ENCODE measurements at places on chromosomes 6 and 20.

GRCh38 chr20:51767867-51768758, at the start of gene ATP9A:
Gene ATP9A (minus strand): TSS chr20:51768390. CDS start chr20:51768369, 21 bp downstream.
- no peak for DNase-seq

DNA sequence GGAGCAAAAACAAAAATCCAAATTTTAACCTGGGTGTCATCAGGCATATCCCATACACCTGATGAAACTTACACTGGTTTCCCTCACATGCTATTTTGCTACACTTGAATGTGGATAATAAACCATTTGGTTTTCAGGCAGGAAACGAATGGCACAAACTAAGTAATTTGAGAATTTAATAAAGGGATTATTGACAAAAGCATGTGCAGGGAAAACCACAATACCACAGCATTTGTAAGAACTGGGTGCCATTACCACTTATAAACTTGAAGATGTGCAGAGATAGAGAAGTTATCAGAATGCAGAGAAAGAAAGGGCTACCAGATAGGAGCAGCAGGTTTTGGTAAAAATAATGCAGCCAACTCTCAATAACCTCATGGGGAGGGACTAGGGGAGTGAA, 151.2 kb downstream of the RFX6 start:
- DNase-seq, result no peak

DNA sequence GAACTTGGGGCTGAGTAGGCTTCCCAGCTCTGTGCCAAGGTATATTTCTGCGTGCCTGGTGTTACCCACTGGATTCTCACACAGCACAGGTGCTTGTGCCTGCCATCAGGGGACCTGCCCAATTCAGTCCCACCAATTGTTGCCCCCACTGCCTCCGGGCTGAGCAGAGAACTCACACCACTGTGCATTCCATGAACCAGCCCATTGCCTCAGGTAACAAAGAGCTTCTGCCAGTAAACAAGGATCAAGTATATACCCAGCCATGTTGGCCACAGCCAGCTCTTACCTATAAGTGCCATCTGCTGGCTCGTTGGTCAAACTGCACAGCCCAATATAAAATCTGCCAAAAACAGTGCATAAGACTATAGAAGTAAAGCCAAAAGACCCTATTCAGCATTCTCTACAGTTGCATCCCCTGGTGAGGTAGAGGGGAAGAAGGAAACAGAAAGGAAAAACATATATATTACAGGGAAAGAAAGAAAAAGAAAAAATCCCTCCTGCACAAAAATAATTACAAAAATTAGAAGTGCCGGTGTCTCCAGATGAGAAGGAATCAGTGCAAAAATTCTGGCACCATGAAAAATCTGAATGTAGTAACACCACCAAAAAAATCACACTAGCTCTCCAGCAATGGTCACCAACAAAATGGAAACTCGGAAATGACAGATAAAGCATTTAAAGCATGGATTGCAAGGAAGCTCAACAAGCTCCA, 241.4 kb downstream of the IBTK start:
- no peak for DNase-seq

DNA sequence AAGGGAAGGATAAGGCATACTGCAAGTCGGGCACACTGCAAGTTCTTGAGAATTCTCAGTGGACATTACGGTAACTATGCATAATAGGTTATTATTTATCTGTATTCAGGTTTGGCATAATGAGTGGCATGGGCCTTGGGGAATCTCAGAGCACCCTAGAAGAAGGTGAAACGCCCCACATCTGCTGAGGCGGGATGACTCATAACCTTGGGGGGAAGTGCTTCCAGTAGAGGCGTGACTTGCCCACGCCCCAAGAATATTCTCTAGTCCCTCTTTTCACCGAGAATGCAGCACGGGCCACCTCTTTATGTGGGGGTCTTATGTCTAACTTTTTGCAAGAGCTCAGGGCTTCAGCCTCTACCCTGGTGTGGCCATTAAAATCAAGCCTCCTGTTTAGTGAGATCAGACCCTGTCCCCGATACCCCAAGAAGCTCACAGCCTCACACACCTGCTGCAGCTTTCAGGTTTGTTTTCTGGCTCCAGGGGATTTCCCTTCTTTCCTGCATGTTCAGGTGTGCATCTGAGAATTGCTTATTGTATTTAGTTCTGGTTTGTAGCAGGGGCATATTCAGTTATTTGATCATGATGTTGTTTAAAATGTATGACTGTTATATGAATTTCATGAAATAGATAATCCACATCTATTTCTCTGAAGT, 19.1 kb downstream of the ZFP64 start:
- no peak for DNase-seq

DNA sequence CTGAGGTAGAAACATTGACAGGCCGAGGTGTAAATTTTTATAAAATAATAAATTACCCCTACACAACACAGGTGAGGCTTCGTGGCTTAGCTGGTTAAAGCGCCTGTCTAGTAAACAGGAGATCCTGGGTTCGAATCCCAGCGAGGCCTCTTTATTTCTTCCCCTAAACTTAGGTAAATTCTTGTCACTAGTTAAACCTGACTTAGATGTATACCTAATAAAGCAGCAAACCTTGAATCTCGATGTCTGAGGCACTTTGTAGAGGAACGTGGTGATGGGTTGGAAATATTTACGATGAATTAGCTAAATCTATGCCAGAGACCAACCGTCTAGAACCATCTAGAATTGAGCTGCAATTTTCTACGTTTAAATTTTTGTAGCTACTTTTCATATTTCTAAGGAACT, 185.6 kb downstream of the OR2B2 start:
- no peak for DNase-seq

- no peak for DNase-seq
These were observed 442.7 kb downstream of the TENT5A start for GRCh38 chr6:81309811-81310210.

DNA sequence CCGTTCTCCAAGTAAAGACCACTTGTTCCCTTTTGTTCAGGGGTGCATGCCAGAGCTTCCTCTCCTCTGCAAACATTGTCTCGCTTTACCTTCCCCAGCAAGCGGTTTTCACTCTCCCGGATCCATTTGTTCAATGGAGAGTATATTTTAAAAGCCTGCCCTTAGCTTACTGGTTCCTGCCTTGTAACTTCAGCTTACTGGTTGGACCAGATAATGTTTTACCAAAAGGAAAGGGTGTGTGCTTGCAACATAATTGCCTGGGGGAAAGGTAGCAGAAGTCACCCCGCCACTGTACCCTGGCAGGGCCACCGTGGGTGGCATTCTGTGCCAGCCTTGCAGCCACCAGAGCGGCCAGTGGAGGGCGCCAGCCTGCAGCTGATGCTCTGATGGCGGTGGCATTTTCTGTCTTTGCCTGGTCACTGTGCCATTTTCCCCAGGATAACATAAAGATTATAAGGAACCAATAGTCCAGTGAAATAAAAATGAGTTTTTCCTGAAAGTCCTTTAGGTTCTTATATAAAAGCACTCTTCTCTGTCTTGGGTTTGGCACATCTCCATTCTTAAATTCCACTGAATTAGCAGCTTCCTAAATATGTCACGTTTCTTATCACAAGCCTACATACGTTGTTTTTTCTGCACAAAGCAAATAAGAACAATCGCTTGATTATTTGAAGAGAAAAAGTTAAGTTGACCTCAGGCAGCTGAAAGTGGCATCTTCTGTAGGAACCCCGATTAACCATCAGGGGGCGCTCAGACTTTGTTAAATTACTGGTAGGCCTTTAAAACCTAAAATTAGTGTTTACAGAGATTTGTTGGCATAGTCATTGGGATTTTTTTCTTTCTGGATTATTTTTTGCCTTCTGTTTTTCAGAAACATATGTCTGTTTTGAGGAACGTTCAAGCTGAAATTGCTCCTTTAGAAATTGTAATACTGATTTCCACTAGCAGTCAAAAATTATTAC, 67.4 kb upstream of the XRN2 start:
- DNase-seq, result peak; percentile 43

- no peak for DNase-seq
These were observed 98.1 kb upstream of the KCNK16 start for GRCh38 chr6:39420300-39421265.

- peak; percentile 26 for DNase-seq
These were observed 60.2 kb downstream of the PYGB start for GRCh38 chr20:25308083-25308491.

DNA sequence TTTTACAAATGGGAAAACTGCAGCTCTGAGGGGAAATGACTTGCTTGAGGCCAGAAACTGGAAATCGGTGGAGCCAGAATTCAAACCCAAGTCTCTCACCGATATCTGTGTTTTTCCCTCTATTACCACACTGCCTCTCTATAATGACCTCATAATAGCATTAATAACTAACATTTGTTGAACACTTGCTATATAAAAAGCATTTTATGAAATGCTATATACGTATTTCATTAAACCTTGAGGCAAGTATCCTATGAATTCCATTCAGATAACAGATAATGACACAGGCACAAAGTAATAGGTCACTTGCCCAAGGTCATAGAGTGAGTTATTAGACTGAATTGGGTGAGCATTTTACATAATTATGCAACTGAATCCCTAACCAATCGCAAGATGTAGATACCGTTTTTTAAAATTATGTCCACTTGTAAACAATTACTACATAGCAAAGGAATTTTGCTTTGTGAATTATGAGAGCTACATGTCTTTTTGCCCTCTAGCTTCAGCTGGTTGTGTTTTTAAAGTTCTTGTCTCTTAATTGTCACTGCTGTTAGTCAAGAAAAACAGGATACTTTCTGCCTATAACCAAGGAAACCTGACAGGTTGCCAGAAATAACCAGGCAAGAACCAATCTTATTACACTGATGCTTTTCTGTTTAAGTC, 4.7 kb downstream of the DSN1 start:
- DNase-seq, result no peak

DNA sequence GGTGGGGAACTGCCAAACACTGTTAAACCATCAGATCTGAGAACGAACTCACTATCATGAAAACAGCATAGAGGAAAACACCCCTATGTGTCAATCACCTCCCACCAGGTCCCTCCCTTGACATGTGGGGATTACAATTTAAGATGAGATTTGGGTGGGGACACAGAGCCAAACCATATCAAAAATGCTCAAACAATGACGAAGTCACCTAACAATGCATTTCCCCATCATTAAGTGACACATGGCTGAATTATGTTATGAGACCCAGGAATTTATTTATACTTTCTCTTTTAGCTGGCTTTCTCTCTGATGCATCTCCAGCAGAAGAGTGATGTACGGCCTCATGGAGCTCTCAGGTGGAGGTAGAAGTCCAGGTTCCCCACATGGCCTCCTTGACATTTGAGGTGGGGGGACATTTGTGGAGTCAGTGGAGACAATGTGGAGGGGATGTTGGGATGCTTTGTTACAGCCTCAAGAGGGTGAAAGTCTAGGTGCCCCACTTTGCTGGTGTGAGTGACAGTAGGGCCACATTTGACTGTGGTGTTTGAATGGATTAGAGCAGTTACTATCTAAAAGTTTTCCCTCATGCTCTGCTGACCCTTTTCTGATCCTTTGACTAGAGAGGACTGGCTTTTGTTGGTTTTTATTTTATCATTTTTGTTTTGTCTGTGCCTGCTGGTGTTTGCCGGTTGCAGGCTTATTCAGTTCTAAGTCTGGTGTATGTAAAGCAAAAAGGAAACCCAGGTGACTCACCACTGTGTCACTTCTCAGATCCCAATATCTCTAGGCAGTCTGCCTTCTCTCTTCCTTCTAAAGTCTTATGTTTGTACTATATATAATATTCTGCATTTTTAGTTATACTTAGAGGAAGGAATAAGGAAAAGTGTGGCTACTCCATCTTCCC, 18.5 kb upstream of the DCBLD1 start:
- no peak for DNase-seq

DNA sequence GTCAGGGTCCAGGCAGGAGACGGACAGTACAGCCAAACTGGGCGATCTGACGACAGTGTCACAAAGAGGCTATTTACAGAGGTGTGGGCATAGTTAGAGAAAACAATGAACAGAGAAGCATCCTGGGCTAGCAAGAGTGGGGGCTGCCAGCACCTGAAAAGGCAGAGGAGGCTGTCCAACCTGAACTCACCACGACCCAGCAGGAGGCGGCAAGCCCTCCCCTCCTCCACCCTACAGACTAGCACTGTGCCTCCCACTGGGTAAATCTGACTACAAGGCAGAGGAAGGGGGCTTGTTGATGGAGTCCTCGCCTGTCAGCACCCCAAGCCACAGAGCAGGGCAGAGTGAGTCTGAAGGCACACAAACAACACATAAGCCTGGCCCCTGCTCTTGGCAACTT, 52.8 kb upstream of the CDYL start:
- no peak for DNase-seq

GRCh38 chr6:165721356-165721755, 58.3 kb upstream of the PDE10A start:
- no peak for DNase-seq

GRCh38 chr20:22511943-22512910, 72.1 kb downstream of the FOXA2 start:
- no peak for DNase-seq

- DNase-seq, result no peak
These were observed 1.2 kb downstream of the ELOVL2 start for GRCh38 chr6:11042750-11043377.

DNA sequence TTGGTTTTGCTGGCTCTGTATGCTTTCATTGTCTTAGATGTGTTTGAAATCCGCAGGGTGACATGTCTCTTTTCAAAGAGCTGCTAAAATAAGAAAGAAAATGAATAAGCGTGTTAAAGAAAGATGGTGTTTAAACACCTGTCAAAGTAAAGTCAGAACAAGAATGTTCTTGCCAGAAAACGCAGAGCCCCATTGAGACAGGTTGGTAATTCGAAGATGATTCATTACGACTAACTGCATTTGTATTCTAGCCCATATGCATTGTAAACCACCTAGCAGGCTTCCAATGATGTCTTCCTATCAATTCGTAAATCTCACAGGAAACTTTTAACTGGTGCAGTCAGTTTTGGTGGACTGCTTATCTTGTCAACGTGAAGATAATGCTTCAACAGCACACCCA, 16.8 kb downstream of the PHACTR2 start:
- no peak for DNase-seq

DNA sequence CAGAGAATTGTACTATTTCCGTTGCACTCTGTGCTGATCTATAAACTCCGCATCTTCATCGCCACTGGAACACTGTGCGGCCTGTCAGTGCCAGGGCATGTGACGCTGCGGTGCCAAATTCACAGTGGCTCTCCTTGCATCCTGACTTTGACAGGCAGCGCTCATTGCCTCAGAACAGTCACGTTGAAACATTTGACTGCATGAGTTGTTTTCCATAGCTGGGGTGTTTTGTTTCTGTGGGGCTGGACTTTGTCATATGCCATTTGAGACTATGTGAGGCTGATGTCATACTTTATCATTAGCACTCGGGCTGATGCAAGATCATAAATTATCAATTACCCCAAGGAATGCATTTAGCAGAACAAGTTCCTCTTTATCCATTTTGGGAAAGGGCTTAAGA, 32.7 kb downstream of the CFAP61 start:
- no peak for DNase-seq
